ENCODE measurements at places on chromosomes 16 and 17.

DNA sequence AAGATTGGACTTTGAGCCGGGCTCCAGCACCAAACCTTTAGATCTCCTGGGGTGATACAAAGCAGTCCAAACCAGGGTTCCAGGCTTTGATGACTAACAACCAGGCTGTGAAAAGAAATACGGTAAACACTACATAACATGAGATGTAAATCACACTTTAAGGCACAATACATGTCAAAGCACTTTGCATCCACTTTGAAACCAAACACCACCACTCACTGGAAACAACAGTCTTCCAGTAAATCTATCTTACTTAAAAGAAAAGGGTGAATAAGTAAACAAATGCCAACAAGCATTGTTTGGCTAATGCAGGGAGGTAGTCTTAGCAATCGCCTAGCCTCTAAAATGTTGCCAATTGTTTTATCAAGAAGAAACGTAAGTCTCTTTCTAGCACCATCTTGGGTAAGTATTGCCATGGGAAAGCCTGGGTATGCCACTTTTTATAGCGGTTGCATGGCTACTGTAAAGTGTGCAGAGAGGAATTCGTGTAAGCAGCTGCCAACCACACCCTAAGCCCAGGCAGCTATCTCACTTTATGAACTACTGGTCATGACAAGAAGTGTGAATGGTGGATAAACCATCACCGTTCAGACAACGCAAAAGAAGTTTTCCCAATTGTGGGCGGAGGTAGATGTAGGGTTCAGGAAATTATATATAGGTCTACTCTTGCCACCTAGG is 267.4 kb upstream of the PSMD7 start:
- no peak for DNase-seq

GRCh38 chr17:48023400-48024148 is 14.0 kb downstream of the COPZ2 start:
- DNase-seq: peak; percentile 50

DNA sequence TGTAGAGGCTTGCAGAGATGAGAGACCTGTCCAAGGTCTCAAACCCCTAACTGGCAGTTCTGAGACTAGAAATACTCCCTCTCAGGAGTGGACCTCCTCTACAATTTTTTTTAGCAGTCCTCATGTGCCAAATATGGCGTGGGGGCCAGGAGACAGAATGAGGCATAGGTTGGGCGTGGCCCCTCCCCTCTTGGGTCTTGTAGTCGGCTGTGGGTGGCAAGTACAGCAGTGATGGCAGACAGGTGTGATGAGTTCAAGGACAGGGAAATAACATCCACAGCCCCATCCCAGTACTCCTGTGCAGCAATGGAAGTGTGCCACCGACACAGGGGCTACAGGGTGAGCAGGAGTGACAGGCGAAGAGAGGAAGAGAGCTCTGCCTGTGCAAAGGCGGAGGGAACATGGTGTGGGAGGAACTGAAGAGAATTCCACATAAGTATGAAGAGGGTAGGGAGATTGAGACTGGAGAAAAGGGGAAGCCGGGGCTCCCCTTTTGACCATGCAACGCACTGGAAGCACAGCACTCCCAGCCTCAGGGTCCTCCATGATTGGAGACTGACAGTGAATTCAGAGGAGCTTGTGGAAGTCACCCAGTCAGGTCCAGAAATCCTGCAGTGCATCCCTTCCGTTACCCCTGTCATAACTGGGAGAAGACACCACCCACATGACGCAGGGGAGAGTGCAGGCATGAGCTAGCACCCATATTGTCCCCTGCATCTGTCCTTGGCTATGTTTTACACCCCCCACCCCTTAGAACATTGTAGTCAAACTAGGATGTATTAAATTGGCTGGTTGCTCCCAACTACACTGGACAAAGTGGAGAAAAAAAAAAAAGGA is 14.8 kb upstream of the CETP start:
- DNase-seq: no peak

GRCh38 chr17:28508211-28508724 is 2.1 kb downstream of the FOXN1 start:
- no peak for DNase-seq

- DNase-seq: no peak
Measured at GRCh38 chr17:76480632-76481031, 13.2 kb downstream of the AANAT start.

DNA sequence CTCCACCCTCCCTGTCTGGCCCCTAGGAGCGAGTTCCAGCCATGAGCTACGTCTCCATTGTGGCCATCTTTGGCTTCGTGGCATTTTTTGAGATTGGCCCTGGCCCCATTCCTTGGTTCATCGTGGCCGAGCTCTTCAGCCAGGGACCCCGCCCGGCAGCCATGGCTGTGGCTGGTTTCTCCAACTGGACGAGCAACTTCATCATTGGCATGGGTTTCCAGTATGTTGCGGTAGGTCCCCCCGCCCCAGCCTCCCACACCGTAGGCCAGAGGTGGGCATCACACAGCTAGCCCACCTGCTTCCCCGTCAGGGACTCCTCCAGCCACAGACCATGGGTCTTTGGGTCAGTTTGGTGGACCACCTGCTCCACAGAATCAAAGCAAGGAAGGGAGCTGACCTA is 4.2 kb downstream of the SLC2A4 start:
- DNase-seq: no peak

DNA sequence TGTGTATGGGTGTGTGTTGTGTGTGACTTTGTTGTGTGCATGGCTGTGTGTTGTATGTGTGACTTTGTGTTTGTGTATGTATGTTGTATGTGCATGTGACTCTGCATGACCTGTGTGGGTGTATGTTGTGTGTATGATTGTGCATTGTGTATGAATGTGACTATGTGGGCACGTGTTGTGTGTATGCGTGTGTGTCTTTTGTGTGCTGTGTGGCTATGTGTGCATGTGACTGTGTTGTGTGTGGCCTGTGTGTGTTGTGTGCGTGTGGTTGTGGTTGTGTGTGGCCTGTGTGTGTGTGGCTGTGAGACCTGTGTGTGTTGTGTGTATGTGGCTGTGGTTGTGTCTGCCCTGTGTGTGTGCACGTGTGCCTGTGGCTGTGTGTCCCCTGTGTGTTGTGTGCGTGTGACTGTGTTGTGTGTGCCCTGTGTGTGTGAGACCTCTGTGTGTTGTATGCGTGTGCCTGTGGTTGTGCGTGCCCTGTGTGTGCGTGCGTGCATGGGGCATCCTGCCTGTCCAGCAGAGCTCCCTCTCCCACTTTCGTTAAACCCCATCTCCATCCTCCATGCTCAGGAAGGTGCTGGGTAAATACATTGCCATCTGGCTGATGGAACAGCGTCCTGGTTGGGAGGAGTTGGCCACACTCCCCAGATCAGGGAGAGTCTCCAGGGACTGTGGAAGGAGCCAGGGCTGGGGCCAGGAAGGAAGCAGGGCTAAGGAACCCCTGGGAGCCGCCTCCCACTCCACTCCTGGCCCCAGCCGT is 90.1 kb upstream of the GSE1 start:
- no peak for DNase-seq

GRCh38 chr16:81080233-81080632 is 3.2 kb upstream of the C16orf46 start:
- no peak for DNase-seq

DNA sequence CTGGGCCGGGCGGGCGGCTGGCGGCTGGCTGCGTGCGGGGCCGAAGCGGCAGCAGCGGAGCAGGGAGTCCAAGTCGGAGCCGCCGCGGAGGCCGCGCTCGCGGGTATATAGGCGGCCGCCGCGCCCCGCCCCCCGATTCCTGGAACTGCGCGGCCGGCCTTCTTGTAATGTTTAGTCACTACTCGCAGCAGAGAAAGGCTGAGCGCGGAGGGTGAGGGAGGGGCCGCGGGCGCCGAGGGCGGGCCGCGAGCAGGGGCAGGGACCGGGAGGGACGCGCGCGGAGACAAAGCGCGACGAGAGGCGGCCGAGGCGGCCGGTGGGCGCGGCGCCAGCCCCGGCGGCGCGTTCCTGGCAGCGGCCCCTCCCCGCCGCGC is at the start of gene SOCS3:
TSS of gene SOCS3 (minus strand) at position 81 of the 374 bp plus-strand sequence. CDS start 982 bp downstream, outside the sequence.
- DNase-seq: peak; percentile 86

- no peak for DNase-seq
Measured at GRCh38 chr17:6574687-6575595, 18.6 kb upstream of the PITPNM3 start.

DNA sequence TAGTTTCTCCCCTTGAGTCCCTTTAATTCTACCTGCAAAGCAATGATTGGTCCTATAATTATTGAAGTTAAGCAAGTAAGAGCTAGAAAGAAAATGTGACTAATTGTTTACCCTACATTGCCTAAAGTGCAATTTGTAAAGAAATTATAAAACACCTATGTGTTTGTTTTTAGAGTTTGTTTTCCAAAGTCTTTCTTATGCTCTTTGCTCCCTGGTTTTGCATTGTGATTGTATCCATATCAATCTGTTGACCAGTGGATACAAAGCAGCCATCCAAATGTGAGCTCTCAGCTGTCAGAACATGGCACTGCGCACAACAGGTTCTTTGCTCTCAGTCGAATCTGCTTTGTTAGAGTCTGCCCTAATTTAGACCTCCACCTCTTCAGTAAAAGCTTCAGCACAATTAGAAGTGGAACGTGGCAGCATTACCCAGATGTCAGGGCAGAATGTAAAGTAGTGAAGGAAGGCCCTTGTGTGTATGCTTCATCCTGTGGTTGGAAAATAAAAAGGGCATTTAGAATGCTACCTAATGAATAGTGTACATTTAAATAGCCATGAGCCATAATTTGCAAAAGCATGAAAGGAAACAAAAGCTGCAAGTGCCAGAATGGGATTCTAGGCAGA is 70.5 kb downstream of the AATF start:
- DNase-seq: no peak

DNA sequence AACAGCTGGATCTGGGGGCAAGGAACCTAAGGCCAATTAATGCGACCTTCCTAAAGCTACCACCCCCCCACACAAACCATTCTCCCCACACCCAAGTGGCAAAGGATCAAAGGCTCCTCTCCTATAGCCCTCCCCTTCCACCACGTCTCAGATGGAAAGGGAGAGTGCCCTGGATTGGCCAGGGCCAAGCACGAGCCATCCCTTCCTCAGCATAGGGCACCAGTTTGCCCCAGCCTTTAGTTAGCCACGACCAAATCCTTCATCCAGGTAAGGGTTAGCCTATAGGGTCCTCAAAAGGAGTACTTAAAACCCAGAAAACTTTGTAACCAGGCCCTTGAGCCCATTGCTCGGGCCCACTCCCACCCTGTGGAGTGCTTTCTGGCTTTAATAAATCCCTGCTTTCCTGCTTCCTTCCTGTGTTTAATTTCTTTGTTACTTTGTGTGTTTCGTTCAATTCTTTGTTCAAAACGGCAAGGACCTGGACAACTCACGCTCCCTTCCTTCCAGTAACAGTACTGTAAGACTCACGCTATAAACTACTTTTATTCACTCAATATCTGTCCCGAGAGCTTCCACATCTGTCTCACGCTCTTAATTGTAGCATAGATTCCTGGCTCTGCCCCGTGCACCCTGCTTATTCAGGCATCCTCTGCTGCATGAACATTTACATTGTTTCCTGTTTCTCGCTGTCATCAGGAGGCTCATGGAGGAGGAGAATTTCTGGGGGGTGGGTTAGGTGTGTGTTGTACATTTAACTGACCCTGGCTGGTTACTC is 62.3 kb downstream of the TNFRSF13B start:
- DNase-seq: no peak

- no peak for DNase-seq
Measured at GRCh38 chr16:12750554-12750918, 53.2 kb downstream of the CPPED1 start.

DNA sequence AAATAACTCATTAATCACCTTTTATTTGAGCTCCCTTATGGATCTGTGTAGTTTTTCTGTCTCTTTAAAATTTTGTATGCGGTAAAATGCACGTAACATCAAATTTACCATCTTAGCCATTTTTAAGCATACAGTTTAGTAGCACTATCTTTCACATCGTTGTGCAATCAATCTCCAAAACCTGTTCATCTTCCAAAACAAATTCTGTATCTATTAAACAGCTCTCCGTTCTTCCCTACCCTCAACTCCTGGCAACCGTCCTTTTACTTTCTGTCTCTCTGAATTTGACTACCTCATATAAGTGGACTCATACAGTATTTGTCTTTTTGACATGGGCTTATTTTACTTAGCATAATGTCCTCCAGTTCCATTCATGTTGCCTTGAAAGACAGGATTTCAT is 100.5 kb downstream of the NF1 start:
- no peak for DNase-seq

DNA sequence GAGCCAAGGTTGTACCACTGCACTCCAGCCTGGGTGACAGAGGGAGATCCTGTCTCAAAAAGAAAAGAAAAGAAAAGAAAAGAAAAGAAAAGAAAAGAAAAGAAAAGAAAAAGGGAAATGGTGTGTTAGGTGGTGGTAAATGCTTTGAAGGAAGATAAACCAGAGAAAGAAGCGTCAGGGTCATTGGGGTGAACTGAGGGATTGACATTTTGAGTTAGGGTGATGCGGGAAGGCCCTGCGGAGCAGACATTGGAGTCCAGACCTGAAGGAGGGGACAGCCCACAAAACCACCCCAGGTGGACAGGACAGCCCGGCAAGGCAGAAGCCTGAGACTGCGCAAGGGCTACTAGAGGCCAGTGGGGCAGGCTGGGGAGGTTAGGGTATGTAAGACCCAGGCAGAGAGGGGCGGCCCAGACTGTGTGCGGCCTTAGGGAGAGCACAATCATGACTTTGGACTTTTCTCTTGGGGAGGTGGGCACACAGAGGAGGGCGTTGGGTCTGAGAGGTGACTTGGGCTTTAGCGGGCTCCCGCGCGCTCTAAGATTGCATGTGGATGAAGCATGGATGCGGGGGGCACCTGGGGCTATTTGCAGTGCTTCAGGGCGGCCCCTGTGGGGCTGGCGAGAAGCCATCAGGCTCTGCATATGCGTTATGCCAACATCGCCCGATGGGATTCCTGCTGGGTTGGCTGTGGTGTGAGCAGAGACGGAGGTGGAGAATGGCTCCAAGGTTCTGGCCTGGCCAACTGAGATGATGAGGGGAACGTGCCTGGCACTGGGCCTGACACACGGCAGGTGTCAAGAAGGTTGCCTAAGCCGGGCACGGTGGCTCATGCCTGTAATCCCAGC is 3.3 kb upstream of the GAA start:
- DNase-seq: no peak

DNA sequence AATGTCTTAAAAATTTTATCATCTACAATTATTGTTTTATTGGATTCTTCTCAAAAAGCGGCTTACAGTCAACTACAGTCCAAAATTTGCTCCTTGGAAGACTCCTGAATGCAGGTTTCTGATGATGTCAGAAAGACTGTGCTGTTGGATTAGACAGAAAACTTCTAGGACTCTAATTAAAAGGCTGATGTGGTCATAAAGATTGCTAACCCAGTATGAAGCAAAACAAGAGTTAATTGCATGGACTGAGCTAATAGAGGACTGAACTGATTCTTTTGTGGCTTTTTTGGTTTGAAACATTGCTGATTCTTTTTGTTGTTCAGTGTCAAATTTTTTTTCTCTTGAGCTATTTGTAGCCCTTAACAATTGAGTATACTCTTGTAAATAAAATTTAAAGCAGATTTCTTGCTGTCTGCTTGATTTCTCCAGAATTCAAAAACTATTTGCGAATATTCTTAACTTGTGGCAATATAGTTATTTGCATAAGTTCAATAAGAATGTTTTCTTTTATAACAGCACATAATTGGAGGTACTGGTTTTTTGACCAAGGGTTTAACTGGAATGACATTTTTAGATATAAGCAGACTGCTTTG is 33.1 kb upstream of the LCMT1 start:
- DNase-seq: no peak

GRCh38 chr17:47295874-47296255 is 27.9 kb upstream of the EFCAB13 start:
- no peak for DNase-seq

GRCh38 chr17:63930951-63931575 is 1.1 kb downstream of the CD79B start:
- DNase-seq: no peak
